KBM-7 (cell line): ENCODE measurements at places on chromosomes 5 and 9.

DNA sequence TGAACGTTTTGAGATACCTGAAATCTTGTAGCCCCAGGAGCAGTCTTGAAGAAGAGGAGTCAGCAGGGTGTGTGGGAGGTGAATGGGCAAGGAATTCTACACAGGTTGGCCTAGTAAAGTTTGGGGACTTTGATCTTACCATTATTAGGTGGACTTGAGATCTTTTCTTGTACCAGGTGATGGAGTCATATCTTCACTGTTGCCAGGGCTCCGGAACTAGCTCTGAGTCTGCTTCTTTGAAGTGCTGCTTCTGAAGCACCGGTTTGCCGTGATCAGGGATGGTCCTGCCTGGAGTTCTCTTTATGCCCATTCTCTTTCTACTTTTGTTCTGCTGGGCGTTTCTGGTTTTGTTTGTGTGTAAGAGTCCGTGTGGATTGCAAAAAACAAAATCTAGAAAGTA lies 27.4 kb downstream of the RCL1 start:
- DNase-seq = no peak

- no peak for DNase-seq
These were observed 33.2 kb upstream of the TRIM36 start for GRCh38 chr5:115202952-115203351.

DNA sequence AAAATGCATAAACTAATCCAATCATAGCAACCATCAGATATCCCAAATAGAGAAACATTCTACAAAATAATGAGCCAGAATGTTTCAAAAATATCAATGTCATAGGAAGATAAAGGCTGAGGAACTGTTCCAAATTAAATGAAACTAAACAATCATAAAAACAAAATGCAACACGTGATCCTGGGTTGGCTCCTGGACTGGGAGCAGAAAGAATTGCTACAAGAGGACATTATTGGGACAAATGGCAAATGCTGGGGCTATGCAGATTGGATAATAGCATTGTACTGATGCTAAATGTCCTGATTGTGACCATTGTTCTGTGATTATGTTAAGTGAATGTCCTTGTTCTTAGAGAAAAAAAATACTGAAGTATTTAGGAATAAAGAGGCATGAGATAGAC lies 54.2 kb upstream of the AKNA start:
- DNase-seq = no peak

- DNase-seq = no peak
These were observed 308.0 kb upstream of the NREP start for GRCh38 chr5:112064956-112065355.

DNA sequence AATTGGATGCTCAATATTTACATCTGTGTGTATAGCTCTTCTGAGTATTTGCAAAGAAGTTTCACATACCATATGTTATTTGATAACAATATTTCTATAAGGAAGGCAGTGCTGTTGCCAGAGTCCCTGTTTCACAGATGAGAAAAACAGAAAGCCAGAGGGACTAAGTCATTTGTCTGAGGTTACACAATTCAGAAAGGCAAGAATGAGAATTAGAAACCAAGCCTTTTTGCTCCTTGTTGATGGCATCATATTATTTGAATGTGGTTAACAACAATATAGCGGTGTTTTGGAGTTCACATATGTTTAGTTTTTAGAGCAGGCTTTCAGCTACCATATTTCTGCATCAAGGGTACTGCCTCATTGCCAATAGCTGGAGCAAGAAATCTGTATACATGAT lies 110.9 kb upstream of the PRLR start:
- DNase-seq = no peak

GRCh38 chr5:35004771-35005170 lies 43.0 kb downstream of the AGXT2 start:
- no peak for DNase-seq

DNA sequence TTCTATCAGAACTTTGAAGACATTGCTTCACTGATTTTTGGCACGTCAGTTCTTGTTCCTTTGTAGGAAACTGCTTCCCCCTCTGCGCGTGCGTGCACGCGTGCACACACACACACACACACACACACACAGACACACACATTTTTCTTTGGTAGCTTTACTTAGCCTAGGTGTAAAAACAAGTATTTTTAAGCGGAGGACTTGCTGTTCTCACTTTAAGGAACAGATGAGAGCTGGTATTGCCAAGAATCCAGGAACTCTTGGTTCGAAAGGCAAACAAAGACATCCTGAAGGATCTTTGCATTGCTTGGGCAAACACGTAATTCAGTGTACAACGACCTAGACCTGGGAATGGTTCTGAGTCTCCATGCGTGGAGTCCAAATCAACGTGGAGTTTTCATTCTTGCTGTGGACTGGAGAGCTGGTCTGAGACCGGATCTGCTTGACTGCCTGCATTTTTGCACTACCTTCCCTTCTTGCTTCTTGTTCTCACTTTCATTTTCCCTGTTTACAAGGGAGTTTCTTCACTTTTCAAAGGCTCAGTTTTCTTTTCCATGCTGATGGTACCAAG lies 8.2 kb downstream of the TMEM268 start:
- no peak for DNase-seq

DNA sequence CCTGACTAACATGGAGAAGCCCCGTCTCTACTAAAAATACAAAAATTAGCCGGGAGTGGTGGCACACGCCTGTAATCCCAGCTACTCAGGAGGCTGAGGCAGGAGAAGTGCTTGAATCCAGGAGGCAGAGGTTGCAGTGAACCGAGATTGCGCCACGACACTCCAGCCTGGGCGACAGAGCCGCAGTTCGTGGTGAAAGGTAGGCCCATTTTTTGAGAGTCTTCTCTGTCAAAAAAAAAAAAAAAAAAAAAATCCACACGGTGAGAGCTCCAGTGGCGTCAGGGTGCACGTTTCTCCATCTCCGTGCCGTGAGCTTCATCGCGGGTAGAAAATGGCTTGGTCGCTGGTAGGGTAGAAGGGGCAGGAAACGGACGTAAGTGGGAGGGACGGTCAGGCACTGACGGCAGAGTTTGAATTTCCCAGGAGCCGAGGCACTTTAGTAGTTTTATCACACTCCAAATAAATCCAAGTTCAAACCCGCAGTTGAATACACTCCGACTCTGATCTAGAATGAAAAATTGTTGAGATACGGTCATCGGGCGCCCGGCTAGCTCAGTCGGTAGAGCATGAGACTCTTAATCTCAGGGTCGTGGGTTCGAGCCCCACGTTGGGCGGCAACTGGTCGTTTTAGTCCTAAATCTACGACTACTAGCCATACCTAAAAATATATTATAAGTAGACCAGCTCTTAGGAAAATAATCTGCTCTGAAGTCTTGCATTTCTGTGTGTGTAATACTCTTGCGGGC lies 2.4 kb upstream of the TRIM7 start:
- DNase-seq = peak; percentile 93

DNA sequence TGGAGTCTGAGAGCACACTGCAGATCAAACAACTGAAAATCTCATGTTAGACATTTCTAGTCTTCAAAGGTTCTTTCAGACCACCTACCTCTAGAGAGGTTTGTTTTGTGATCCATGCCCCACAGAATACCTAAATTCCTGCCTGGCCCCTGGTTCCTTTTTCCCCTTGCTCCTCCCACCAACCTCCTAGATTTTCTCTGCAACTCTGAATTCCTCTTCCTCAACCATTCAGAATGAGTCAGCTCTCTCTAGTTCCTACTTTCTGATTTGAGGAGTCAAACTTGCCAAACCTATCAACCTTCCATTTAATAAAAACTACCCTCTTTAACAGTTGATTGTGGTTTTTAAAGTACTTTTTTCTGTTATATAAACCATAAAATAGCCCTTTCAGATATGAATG lies 83.2 kb upstream of the ZNF462 start:
- peak; percentile 3 for DNase-seq

DNA sequence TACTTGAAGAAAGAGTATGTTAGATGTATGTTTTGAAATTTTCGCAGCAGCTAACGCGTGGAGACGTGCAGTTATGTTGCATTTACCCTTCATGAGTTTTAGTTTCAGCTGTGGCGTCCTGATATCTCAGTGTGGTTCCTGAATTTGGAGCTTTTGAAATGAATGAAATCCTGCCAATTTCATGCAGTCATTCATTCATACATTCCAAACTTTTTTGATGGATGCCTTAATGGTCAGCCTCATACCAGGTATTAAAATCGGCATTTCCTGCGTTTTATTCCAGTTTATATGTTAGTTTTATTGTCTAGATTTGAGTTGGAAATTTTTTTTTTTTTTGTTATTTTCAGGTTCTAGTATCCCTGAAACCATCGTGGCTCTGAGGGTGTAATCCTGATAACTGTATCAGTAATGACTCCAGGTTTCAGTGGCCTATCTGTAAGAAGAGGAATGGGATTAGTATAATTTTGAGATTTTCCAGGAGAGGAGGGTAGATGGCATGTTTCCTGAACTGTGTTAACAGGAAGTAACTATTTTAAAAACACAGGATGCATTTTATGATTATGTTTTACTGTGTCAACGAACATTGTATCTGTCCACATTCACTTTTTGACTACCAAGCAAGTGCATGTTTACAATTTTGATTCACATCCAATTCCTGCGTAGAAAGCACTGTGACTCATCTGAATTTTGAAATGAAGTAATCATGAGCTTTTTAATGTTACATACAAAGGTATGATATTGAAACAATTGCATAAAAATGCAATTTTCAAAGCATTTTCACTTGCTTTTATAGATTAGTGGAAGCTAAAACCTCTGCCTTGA lies 1.0 kb downstream of the FOCAD start:
- peak; percentile 40 for DNase-seq

- DNase-seq = no peak
These were observed 499 bp upstream of the TMEM232 start for GRCh38 chr5:110727025-110727314.

- DNase-seq = no peak
These were observed 42.7 kb upstream of the RETREG1 start for GRCh38 chr5:16659536-16659935.

GRCh38 chr9:691825-692400 lies 149.6 kb upstream of the DMRT1 start:
- DNase-seq = no peak

DNA sequence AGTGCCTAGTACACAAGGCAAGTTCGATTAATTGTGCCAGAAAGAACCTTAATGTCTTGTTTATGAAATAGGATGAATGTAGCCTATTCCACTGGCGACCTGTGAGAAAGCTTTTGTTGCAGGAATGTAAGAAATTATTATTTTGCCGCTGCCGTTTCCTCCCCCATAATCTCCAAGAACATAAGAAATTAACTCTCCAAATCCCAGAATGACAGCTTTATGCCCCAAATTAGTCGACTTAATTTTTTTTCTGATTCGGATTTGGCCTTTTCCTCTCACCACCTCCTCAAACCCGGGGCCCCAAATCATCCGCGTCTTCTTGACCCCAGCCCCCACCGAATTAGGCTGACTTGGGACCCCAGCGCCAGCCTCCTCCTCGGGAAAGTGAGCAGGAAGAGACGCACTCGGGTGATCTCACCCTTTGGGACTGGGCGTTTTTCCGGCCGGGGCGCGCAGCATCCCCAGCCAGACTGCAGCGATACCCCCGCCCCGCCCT lies 682 bp upstream of the SPTAN1 start:
- DNase-seq = no peak

DNA sequence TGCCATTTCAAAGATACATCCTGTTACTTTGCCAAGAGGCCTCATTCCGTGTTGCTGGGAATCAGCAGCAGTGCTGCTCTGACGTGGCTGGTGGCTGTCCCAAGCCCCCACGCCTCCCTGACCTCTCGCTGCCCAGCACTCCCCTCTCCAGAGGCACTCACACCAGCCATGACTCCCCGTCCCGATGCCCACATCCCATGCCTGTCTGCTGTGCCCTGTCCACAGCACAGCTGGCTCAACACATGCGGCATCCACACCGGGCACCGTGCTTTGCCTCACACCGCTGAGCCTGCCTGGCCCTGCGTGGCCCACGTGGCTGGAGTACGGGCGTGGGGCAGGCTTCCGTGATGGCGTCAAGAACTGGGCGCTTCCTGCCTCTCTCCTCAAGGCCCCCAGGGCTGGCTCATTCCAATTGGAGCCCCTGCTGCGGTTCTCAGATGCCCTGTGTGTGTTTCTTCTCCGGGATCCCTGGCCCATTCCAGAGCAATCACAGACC lies 7.8 kb upstream of the LCN1 start:
- DNase-seq = no peak

- no peak for DNase-seq
These were observed 67.6 kb downstream of the UBAP1 start for GRCh38 chr9:34246453-34246852.

DNA sequence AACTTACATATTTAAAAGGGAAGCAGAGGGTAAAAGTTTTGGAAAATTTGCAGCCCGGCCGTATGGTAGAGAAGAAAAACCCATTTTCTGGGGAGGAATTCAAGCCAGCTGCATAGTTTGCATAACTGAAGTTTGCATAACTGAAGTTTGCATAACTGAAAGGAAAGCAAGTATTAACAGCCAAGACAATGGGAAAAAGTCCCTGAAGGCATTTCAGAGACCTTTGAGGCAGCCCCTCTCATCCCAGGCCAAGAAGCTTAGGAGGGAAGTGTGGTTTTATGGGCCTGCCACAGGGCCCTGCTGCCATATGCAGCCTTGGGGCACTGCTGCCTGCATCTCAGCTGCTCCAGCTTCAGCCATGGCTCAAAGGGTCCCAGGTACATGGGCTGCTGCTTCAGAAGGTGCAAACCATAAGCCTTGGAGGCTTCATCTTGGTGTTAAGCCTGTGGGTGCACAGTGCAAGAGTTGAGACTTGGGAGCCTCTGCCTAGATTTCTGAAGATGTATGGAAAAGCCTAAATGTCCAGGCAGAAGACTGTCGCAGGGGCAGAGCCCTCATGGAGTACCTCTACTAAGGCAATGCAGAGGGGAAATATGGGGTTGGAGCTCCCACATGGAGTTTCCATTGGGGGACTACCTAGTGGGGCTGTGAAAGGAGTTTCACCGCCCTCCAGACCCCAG lies 36.9 kb upstream of the CXCL14 start:
- DNase-seq = no peak

GRCh38 chr5:102764381-102765004 lies 9.4 kb downstream of the PAM start:
- no peak for DNase-seq

DNA sequence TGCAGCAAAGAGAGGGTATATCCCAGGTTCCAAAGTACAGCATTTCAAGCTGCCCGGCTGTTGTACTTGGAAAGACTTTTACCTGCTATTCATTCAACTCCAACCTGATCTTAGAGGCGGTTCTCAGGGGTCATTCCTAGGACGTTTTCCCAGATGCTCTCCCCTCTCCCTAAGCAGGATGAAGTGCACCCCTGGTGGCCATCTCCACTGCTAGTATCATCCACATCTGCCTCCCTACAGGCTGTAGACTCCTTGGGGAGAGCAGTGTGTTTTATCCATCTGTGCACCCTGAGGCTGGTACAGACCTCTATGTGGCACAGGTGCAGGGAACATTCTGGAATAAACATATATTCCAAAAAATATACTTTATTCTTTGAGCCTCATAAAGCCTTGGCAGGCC lies 56.8 kb downstream of the PTPN3 start:
- DNase-seq = no peak

- DNase-seq = peak; percentile 82
These were observed 2.8 kb upstream of the RACK1 start for GRCh38 chr5:181246276-181247049.
